Stimulated activated CD8-positive, alpha-beta memory T cell treated with anti-CD3 and anti-CD28 coated beads, Interleukin-4, amount 100 ng/mL, for 1 hour (primary cell): ENCODE measurements at places on chromosomes 6 and 20.

DNA sequence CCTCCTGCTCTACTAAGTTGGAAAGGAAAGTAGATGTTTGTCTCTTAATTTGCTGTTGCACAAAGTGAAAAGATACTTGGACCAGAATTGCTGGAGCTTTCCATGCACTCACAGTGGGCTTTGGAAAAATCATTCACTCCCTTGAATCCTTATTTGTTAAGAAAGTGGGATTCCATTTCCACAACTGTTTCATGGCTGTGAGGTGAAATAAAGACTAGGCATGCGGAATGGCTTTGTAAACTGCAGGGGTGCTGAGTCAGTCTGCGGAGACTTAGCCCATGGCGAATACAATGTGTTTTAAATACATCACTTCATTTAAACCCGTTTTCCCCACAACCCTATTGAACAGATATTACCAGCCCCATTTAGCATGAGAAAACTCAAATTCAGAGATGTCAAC lies 36.8 kb upstream of the CLDN20 start:
- no peak for DNase-seq

DNA sequence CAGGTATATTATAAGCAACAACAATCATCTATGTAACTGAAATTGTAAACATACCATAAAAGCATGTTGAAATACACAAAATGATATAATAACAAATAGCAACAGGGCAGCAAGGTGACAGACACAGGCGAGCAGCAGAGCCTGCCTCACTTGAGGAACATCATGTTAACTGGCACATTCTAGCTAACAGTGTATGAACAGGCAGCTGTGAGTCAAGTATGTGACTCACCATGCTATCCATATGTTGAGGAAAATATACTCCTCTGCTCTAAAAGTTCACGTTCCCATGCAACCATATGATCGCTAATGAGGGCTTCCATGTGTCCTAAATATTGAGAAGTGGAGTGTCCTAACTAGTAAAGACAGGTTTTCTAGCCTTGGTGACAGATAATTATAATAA lies 18.4 kb downstream of the SERAC1 start:
- DNase-seq: no peak

DNA sequence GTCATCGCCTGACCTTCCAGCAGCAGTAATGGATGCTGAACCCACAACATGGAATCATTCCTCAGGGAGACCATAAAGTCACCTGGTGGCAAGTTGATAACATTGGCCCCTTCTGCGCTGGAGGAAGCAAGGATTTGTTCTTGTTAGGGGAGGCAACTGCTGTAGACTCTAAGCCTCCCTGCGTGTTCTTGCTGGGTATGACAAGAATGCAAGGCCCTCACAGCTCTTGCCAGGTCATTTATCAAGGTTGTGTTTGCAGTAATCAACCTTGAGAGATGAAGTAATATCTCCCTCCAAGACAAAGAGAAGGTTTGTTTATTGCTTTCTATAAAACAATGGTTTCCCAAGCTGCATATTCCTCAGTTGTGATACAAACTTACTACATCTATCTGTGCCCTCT lies 80.9 kb downstream of the PERP start:
- DNase-seq: no peak

DNA sequence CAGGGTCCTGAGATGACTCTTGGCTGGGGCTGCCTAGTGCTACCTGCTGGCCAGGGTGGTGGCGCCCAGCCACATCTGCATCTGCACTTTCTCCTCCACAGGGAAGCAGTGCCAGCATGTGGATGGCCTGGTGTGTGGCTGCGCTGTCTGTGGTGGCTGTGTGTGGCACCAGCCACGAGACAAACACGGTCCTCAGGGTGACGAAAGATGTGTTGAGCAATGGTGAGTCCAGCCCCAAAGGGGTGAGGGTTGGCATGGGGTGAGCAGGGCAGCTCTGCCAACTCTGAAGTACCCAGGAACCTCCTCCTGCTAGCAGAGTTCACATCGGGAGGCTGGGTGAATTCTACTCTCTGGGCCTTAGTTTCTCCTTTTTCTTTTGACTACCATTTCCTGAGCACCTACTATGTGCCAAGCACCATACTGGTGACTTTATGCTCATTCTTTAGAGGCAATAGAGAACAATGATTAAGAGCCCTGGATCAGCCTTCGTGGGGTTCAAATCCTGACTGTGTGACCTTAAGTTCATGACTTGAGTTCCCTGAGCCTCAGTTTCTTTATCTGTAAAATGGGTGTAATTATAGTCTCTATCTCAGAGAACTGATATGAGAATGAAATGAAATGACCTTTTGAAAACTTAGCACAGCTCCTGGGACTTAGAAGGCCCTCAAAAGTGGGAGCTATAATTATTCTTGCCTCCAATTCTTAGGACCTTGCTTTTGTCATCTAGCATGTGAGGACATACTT lies 2.1 kb downstream of the BPIFB4 start:
- no peak for DNase-seq

GRCh38 chr6:13536796-13537526 lies 37.4 kb upstream of the SIRT5 start:
- no peak for DNase-seq

- no peak for DNase-seq
These were observed 5.4 kb downstream of the ACSS1 start for GRCh38 chr20:25052255-25053194.

DNA sequence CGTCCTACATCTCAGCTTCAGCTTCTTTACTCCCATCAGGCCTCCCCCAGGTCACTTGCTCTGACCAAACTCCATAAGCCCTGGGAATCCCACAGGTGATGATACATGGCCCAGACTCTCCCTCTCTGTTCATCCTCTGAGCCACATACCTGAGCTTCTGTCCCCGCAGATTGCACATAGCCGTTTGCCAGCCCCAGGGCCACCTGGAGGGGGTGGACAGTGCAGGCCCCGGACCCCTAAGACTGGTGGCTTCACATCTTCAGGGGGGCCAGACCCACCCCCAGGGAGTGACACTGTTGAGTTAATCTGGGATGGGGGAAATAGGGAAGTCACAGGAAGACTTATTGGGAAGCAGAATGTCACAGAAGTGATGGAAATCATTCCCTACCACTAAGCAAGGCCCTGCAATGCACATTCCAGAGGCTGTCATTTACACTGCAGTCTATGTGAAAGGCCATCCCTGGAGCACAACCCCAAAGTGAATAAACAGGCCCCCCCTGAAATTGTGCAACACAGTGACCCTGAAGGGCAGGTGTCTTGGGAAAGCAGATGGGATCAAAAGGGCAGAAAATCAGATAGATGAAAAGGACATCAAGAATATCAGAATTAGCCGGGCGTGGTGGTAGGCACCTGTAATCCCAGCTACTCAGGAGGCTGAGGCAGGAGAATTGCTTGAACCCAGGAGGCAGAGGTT lies 2.2 kb downstream of the RXRB start:
- no peak for DNase-seq

- no peak for DNase-seq
These were observed 158.6 kb upstream of the RIMS1 start for GRCh38 chr6:71727632-71728294.

- DNase-seq: no peak
These were observed 130.9 kb downstream of the MAP3K7 start for GRCh38 chr6:90456001-90456400.

DNA sequence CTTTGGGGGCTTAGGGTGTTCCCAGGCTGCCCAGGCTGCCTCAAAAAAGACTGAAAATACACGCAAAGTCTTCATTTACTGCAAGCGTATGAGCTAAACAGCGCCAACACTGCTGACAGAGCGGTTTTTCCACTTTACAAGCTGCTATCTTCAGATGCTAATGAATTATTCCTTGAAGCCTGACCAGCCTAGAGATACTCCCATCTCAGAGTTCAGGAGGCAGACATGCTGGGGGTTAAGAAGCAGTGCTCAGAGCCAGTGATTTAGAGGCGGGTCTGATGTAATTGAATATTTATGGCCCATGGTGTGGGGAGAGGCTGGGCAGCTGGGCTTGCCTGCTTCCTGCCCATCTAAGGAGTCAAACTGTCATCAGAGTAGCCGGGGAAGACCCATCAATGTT lies 241.4 kb downstream of the SLC24A3 start:
- DNase-seq: no peak

DNA sequence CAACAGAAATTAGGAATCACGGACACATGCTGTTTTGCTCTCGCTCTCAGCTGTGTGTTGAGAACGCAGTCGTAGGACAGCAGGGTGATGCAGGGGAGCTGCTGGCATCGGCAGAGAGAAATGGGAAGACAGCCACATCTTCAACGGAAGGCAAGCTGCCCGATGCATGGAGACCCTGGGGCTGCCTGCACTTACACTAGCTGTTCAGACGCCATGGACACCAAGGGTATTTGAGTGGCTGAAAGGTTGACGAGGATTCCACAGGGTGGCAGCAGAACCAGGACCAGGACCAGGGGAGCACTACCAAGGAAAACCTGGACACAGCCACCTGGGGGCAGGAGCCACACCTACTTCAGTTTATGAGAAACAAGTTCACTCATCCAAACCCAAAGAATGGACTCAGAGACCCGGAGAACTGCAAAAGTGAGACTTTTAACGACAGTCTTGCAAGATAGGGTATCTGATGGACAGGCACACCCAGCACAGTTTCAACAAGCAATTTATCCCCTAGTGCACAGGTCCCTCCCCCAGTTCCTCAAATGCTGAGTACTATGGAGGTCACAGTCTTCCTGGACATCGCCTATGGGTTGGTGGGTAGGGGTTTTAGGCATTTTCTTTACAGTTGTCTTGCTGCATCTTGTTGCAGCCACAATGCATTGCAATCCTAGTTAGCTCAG lies 56.3 kb upstream of the ENTPD6 start:
- no peak for DNase-seq

DNA sequence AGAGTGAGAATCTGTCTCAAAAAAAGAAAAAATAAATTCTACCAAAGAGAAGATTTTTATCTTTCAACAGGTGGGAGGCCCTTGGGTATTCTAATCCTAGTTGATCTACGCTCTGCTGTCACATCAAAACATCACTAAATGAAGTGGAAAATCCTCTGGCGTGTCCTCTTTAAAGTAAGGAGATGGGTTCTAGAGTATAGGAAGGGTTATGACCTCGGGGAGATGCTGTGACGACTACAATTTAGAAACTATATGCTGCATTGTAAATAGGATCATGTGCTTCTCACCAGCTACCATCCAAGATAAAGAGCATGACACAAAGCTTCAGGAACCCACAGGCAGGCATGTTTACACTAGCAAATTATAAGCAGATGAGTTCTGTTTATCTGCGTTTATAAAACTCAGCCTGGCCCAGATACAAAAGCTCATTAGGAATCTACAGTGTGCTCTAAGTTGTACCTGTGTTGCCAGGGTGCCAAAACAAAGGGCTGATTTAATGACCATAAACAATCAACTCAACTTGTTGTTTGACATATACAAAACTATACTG lies 197.1 kb upstream of the PLN start:
- no peak for DNase-seq

GRCh38 chr6:168012431-168013249 lies 15.2 kb downstream of the KIF25 start:
- DNase-seq: no peak

DNA sequence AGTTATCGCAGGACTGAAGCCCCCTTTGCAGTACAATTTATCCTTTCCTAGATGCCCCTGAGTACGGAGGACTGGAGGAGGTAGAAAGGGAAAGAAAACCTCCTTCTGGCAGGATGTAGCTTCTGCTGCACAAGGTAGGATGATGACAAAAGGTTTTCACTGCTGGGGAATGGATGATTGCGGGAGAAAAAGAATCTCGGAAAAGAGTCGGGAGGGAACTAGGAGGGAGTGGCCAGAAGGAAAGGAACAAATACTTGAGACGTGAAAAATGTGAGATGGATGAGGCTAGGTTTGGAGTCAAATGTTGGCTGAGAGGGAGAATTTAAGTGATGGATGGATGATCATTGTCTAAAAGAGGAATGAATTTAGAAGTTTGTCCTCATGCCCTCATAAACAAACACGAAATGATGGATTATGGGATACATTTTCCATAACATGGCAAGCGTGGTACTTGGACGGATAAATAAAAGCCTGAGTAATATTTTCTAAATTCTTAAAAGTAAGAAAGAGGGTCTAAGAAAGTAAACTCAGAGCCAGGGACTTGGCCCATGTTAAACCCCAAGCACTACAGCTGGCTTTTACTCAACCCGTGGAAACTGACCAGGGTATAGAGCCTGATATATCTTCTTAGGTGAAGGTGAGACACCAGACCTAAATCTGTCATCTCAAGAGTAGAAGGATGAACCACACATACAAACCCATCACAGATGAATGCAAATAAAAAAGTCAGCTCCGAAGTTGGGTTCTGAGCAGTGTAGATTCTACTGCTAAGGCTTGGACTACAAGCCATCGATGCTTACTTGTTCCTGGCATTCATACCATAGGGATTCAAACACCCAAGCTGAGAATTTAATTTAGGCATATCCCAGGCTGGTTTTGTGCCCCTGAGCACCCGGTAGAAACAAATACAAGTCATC lies 72.4 kb downstream of the HFE start:
- DNase-seq: no peak

GRCh38 chr6:45431317-45432065 lies 53.8 kb upstream of the SUPT3H start:
- no peak for DNase-seq

DNA sequence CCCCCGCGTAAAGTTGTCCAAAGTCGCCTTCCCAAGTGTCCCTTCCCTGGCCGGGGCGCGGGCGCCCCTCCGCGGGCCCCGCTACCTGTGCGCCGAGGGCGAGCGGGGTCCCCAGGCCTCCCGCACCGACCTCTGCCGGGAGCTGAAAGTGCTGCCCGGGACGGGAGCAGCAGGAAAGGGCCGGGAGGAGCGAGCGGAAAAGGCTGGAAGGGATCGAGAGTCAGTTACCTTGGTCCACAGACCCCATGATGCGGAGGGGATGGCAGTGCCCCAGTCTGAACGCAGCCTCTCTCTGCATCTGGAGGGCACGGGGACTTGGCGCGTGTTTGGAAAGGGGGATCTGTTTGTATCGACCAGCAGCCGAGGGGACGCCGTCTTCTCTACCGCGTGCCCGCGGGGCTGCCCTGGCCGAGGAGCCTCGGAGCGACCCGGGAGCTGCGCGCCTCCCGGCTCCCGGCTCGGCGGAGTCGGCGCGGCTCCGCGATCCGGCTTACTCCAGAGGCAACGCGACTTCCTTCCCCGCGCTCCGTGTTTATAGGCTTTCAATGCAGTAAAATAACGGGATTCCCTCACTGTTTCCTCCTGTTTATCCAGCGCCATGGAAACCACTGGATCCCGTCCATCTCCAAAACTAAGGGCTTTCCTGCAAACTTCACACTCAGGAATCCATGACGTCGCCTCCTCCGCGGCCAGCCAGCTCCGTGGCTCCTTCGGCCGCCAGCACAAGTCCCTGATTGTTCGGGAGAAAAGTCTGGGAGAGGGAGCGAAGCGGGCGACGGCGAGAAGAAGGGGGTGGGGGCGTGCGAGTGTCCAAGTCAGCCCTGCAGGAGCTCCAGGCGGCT lies 20.0 kb upstream of the NFATC2 start:
- DNase-seq: no peak

GRCh38 chr6:1416820-1417219 lies 27.4 kb downstream of the FOXF2 start:
- DNase-seq: no peak
